ENCODE measurements at places on chromosomes 12 and 14. TPM values are rescaled to one million over a fixed set of nuclear protein-coding genes. Genes with fewer than 3 reads are reported as not detected.

GRCh38 chr14:51716610-51717009 is 64.9 kb downstream of the FRMD6 start:
- DNase-seq, result no peak

GRCh38 chr14:50829489-50830043 is 1.4 kb downstream of the NIN start:
- no peak for DNase-seq

- no peak for DNase-seq
Observed at GRCh38 chr12:111035578-111036301, 115.4 kb upstream of the MYL2 start.

KCNC2 gene
- total RNA-seq, result not detected

GRCh38 chr14:68943107-68943506 is 36.0 kb downstream of the ACTN1 start:
- DNase-seq, result no peak

KHNYN gene
- 83.9 TPM for total RNA-seq

GRCh38 chr12:92138144-92138543 is 7.5 kb downstream of the BTG1 start:
- DNase-seq, result no peak

GPHN gene
- total RNA-seq, result 16.3 TPM

DNA sequence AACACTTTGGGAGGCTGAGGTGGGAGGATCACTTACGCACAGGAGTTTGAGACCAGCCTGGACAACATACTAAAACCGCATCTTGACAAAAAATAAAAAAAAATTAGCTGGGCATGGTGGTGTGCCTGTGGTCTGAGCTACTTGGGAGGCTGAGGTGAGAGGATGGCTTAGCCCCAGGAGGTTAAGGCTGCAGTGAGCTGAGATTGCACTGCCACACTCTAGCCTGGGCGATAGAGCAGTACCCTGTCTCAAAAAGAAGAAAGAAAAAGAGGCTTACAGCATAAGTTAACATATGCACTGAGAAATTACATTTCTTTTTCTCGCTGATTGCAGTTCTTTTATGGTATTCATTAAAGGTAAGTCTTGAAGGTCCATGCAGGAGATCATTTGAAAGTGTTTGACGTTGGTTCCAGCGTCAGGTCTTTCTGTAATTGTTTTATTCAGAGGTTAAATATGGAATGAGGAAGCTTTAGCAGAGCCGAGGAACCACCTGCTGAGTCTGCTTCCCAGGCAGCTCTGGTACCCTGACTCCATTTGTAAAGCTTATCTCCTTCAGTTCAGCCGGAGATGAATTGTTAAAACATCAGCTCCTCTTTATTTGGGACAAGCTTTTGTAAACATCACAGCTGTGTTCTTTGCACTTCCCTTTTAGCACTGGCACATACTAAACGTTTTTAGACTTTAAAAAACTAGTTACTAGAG is 18.5 kb downstream of the SFSWAP start:
- DNase-seq, result no peak

DNA sequence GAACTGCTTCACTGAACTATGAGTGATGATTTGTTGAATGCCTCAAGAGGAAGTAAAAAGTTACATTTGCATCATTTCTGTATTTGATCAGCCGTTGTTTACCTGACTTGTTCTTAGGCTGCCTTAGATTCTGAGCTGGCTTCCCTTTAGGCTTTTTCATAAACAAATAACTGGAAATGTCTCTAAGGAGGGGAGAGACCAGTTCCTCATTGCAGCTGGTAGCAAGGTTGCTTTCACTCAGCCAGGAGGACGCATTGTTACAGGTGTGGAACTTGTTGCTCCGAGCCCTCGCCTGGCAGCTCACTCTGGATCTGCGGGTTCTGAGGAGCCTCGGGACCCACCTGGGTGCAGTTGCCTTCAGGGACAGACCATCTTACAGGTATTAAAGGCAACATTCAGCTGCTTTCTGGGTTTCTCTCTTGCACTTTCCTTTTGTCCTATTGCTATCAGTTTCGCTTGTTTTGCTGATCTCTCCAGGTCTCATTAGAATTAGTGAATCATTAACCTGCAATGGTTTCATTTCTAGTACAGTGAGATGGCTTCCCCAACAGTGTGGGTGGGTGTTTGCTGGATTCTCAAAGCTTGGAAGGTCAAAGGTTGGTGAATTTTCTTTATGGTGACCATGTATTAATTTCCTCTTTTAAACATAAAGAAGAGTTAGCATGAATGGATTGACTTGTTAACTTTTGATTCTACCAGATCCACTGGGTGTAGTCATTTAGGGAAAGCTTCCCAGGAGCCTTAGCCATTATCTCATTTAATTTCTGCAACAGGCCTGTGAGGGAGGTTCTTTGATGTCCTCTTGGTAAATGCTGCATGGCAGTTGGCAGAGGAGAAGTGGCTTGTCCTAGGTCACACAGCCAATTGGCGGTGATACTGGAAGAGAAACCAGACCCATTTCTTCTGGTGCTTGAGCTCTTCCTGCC is at the start of gene PLEKHG7:
TSS of gene PLEKHG7 (plus strand) at position 236 of the 926 bp plus-strand sequence. CDS start 3,643 bp downstream, outside the sequence.
- no peak for DNase-seq

DNA sequence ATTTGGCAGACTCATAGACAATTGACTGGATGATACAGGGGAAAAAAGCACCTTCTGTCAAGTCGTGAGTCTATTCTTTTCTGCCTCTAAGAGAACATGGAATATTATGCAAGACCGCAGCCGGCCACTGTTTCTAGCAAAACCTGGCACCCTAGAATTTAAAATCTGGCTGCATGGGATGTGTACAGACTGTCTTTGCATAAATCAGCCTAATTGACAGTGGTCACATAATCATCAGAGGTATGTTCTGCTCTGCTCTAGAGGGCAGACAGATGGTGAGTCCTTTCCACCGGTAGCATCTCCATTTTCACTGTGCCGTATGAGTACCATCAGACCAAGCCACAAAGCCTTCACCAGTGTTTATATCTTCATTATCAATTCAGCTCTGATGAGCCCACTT is 80.6 kb downstream of the KCNK10 start:
- DNase-seq, result no peak

DNA sequence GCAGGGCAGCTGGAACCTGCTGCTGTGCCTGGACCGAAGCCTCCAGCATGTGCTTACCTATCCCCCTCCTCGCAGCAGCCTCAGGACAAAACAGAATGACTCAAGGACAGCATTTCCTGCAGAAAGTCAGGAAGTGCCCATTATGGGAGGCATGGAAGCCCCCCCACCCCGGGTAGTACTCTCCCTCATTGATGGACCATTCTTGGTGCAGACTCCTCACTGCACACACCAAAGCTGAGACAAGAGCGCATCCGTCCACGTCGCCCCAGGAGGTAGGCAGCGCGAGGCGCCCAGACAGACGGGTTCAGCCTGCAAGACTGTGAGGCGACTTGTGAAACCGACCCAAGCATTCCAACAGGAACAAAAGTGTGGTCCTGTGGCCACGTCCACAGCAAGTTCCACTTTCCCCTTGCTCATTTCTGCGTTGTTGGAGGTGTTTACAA is 243.9 kb upstream of the ATXN7L3B start:
- no peak for DNase-seq

DNA sequence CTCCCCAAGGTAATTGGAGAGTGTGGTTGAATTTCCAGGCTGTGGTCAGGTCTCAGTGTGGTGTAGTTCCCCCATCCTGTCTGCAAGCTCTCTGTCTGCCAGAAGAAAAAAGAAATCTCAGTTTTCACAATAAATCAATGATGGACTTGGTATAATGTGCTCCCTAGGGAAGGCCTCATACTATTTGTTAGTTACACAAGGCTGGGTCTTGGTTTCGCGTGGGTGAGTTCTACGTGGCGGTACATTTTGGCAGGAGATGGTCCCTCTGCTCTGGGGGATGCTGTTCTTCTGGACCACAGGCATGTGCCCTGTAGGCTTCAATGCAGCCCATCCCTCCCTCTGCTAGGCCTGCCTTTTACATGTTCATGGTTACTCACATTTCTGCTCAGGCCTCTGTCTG is 206.4 kb upstream of the PELI2 start:
- no peak for DNase-seq

- DNase-seq, result no peak
Observed at GRCh38 chr14:68147303-68147702, 327.7 kb downstream of the RAD51B start.

GRCh38 chr14:70789961-70790360 is 19.4 kb downstream of the MAP3K9 start:
- no peak for DNase-seq

GRCh38 chr12:114812858-114813761 is 129.1 kb upstream of the TBX3 start:
- no peak for DNase-seq

DNA sequence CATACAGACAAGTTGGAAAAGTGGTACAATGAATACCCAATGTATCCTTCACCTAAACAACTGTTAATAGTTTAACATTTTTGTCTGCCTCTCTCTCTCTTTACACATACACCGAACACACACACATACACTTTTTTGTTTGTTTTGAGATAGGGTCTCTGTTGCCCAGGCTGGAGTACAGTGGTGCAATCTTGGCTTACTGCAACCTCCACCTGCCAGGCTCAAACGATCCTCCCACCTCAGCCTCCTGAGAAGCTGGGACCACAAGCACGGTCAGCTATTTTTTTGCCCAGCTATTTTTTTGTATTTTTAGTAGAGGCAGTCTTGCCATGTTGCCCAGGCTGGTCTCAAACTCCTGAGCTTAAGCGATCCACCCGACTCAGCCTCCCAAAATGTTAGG is 16.8 kb downstream of the ZCCHC8 start:
- no peak for DNase-seq

FICD gene
- 8.8 TPM for total RNA-seq

GRCh38 chr12:39915249-39915648 is 190.6 kb downstream of the SLC2A13 start:
- no peak for DNase-seq

- no peak for DNase-seq
Observed at GRCh38 chr12:123713398-123713797, 1.2 kb downstream of the ATP6V0A2 start.

DNA sequence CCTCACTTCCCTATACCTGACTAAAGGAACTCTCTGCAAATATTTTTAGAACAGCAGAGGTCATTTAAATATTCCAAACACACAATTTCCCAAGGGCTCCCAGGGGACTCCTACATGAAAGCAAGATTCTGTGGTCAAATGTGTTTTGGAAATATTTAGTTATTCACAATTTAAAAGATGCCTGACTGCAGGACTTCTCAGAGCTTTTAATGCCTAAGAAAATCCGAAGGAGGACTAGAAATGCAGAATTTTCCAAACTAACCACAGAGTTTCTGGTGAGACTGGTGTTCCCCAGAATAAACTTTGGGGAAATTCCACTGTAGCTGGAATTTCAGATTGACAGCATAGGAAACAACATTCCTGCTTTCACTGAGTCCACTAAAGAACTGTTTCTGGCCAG is 84.8 kb upstream of the MAP1LC3B2 start:
- no peak for DNase-seq

DNA sequence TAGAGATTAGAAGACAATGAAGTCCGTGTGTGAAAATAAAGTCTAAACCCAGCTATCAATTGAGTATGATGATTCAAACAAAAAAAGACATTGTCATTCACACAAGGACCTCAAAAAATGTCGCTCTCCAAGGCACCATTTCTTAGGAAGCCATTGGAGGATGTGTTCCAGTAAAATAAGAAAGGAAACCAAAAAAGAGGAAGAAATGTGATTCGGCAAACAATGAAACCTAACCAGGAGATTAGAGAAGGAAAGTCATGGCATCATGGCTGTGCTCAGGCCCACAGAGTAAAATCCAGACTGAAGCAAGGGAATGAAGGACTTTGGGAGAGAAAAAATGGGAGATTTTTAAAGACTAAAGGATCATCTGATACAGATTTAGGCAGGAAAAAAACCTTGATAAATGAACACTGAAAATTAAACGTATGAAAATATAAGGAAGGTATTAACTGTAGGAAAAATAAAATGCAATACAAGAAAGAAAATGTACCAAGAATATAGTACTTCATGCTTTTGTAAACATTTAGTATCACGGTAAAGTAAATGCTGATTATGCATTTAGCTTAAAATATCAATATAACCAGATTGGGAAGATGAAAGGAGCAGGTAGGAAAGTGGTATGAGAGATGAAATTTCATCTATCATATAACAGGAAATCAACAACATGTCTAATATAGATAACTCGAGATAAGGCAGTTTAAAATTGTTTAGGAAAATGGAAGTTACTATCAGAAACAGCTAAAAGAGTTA is 38.2 kb upstream of the MTHFD1 start:
- no peak for DNase-seq

- DNase-seq, result no peak
Observed at GRCh38 chr12:126069549-126070165, 1004.4 kb downstream of the AACS start.

DNA sequence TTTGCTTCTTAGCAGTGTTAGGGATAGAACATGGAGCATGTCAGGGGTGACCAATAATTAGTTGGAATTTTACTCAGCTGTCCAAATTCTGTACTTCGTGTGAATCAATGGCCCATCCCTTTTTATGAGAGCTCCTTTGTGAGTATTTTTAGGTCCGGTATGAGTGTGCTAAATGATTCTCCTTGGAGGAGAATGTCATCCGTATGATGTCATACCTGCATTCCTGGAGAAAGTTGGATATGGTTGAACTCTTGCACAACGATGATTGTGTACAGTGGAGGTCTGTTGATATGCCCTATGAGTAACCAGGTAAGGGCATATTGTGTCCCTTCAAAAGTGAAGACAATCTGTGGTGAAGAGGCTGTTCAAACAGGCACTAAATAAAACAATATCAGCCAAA is 400.8 kb downstream of the GXYLT1 start:
- DNase-seq, result no peak

DNA sequence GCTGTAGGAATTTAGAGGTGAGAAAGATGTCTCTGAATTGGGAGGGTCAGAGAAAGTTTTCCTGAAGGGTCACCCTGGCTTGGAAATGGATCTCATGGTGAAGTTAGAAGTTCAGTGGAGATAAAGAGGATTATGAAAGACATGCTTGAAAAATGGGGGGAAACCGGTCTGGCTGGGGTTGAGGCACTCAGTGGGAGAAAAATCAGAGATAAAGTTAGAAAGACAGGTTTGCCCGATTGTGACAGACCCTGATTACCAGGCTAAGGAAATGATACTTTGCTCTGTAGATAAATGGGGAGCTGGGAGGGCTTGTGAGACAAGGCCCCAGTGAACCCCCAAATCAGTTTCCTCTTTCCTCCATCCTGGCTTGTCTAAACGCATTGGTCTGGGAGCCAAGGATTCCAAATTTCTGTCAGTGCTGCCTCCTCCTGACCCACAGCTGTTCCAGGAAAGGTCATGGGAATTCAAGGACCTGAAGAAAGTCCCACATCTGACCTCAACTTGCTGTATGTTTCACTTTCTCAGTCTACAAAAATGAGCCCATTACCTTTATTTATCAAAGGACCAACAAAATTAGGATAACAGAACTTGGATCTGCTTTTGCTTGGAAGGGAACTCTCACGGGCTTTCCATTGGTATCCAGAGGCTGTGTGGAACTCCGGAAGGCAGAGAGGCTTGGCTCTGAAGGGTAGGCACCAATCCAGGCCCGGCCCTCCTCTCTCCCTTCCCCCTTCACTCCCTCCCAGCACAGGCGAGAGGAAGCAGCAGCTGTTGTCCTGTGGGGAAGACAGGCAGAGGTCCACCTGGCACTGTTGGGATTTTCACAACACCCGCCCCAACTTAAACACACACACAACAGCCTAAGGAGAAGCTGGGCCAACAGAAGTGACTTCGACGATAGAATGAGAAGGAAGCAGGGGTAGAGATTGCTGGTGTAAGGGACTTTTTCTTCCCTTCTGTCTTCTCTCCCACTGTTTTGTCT is 3.4 kb upstream of the RNASE7 start:
- peak; percentile 72 for DNase-seq

GRCh38 chr14:62097824-62098223 is 335.6 kb downstream of the SNAPC1 start:
- no peak for DNase-seq
